Activated naive CD8-positive, alpha-beta T cell treated with anti-CD3 and anti-CD28 coated beads, Interleukin-2, amount 50 U/mL, for 24 hours (primary cell): ENCODE measurements at places on chromosomes 3 and 15.

GRCh38 chr3:21729331-21729730 is 21.7 kb downstream of the ZNF385D start:
- no peak for DNase-seq

DNA sequence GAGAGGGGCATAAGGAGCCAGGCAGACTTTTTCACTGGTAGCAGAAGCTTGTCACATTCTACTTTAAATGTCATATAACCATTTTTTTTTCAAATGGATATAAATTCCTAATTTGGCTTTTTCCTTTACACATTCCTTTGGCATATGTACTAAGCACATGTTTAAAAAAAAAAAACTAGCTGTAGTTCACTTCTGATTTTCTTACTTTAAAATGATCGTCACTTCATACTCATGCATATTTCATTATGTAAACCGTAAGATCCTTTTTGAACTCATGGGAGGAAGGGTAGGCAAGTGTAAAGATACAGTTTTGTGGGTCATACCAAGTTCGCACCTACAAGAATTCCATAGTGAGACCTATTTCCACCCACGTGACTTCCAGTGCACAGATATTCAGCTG is 45.1 kb upstream of the BFSP2 start:
- DNase-seq: no peak

DNA sequence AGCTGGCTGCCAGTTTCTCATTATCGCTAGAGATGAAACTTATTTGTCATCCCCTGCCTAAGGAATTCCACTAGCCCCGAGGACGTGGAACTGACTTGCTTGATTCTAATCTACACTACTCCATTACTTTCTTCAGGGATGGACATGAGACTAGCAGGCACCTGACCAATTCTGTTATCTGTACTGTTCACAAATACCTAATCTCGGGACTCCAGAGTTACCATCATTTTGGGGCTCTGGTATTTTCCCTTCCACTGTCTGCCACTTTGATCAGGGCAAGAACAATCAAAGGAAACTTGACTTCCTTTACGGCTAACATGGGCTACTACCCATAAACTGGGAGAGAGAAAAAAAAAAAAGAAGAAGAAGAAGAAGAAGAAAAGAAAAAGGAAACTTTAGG is 27.8 kb downstream of the BMF start:
- DNase-seq: no peak

DNA sequence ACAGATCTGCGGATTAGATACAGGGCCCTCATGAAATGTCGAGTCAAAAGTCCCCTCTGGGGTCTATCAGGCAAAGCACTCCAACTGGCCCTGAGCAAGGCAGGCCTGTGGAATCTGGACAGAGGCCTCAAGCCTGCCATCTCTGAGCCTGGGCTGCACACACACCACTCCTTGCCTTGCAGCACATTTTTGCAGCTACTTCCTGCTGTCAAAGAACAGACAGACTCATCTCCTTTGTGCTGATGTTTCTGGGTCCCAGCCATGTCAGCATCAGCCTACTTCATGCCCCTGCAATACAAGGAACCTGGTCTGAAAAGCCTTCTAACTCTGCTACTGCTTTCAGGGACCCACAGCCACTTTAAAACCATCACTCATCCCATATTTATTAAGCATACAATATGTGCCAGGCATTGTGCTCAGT is 60.6 kb upstream of the IL12A start:
- DNase-seq: no peak

- DNase-seq: no peak
Observed at GRCh38 chr3:128625409-128625945, 25.1 kb downstream of the RPN1 start.

DNA sequence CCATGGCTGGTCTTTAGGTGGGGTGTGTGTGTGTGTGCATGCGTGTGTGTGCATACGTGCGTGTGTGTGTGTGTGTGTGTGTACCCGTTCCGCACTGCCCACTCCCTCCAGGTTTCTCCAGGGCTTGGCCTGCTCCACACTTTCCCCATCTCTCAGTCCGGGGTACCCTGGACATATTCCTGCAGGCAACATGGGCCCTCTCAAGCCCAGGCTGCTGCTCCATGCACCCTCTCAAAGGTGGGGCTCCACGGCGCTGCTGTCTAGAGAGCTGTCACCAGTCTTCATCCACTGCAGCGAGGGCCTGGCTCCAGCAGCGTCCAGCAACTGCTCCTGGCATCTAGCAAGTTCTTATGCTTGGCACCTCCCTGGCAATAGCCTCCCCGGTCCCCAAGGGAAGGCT is 86.1 kb downstream of the ATP10A start:
- no peak for DNase-seq

GRCh38 chr15:69132977-69133861 is 27.2 kb upstream of the GLCE start:
- no peak for DNase-seq

- DNase-seq: no peak
Observed at GRCh38 chr15:61390138-61390537, 161.0 kb upstream of the RORA start.

DNA sequence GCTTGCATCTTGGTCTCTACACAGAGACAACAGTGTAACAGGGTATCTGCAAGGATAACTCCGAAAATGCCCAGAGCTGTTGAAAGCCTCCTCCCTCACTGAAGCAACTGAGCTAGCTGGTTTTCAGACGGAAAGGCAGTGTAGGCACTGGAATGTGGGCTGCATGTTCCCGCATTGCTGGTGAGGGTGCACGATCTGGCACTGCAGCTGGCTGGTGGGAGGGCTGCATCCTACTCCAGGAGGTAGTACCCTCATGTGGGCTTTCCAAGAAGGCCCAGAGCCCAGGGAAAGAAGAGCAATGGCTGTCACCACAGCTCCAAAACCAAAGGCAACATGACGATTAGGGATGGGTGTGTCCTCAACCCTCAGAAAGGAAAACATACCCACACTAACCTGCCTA is 28.7 kb upstream of the RPS17 start:
- DNase-seq: no peak

DNA sequence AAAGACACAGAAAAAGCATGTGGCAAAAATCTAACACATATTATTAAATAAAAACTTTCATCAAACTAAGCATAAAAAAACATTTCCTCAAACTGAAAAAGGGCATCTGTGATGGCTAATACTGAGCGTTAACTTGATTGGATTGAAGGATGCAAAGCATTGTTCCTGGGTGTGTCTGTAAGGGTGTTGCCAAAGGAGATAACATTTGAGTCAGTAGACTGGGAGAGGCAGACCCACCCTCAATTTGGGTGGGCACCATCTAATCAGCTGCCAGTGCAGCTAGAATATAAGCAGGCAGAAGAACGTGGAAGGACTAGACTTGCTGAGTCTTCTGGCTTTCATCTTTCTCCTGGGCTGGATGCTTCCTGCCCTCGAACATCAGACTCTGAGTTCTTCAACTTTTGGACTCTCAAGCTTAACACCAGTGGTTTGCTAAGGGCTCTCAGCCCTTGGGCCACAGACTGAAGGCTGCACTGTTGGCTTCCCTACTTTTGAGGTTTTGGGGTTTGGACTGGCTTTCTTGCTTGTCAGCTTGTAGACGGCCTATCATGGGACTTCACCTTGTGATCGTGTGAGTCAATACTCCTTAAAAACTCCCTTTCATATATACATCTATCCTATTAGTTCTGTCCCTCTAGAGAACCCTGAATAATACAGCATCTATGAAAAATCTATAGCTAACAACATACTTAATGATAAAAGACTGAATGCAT is 45.4 kb downstream of the DAZL start:
- DNase-seq: no peak

GRCh38 chr3:129777806-129778205 is 115.7 kb downstream of the TMCC1 start:
- DNase-seq: no peak

GRCh38 chr3:38968891-38969290 is 82.9 kb downstream of the SCN11A start:
- no peak for DNase-seq

- DNase-seq: no peak
Observed at GRCh38 chr3:31096661-31097395, 202.4 kb upstream of the GADL1 start.

DNA sequence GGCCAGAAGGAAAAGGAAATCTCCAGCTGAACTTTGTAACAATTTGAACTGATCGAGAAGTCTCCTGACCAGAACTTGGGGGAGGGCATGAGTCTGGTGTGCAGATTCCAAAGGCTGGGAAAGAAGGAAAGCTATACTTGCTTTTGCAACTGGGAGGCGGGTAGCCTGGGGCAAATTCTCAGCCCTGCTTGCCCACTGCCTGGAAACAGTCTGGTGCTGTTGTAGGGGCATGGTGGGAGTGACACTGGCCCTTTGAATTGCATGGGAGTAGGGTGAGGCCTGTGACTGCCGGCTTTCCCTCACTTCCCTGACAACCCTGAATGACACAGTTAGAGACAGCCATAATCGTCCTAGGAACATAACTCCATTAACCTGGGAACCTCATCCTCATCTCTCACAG is 114.0 kb upstream of the POU1F1 start:
- no peak for DNase-seq

GRCh38 chr15:39730552-39730951 is 52.1 kb downstream of the FSIP1 start:
- no peak for DNase-seq

DNA sequence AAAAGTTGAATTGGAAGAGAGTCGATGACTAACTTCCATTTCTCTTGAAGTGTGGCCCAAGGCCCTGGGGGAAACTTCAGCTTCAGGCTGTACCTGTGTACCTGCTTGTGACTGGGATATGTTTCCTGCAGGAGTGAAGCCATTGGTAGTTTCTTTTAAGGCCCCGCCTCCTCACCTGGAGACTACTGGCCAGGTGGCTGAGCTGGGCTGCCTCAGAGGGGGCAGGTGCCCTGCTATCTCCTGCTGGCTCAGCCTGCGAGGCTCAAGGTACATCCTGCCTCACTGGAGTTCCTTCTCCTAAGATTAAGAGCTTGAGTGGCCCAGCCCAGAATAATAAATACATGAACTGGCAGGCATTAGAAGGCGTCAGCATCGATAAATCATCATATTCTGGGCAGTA is 121.6 kb upstream of the ROPN1 start:
- no peak for DNase-seq

GRCh38 chr15:70974004-70974832 is 81.6 kb downstream of the LRRC49 start:
- no peak for DNase-seq

GRCh38 chr3:117920253-117920898 is 1114.3 kb downstream of the IGSF11 start:
- DNase-seq: no peak

DNA sequence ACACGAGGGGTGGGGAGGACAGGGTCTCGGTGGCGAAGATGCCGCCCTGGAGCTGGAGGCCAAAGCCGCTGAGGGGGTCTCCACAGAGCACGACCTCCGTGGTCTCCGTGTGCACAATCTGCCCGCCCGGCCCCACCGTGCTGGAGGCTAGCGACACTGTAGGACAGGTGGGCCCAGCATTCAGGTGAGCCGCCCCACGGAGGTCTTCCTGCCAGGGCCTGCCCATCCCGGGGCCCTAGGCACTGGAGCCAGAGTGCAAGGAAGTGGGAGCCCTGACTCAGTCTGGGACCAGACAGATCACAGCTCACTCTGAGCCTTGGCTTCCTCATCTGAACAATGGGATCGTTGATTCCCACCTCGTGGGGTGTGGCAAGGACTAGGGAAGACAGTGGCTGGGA is 25.8 kb downstream of the GRIP2 start:
- DNase-seq: no peak

GRCh38 chr3:107681396-107681795 is 158.6 kb downstream of the BBX start:
- no peak for DNase-seq

DNA sequence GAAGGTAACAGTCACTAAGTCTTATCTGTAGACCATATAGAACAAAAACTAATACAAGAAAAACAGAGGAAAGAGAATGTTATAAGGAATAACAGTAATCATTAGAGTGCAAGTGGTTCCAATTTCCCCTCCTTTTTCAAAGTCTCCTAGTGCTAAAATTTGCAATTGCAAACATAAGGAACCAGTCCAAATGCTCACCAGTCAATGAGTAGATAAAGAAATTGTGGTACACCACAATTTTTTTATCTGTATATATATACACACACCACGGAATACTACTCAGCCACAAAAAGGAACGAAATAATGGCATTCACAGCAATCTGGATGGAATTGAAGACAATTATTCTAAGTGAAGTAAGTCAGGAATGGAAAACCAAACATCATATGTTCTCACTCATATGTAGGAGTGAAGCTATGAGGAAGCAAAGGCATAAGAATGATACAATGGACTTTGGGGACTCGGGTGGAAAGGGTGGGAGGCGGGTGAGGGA is 38.9 kb upstream of the RSL24D1 start:
- DNase-seq: no peak

- DNase-seq: no peak
Observed at GRCh38 chr15:66907826-66908743, 157.3 kb upstream of the SMAD3 start.

DNA sequence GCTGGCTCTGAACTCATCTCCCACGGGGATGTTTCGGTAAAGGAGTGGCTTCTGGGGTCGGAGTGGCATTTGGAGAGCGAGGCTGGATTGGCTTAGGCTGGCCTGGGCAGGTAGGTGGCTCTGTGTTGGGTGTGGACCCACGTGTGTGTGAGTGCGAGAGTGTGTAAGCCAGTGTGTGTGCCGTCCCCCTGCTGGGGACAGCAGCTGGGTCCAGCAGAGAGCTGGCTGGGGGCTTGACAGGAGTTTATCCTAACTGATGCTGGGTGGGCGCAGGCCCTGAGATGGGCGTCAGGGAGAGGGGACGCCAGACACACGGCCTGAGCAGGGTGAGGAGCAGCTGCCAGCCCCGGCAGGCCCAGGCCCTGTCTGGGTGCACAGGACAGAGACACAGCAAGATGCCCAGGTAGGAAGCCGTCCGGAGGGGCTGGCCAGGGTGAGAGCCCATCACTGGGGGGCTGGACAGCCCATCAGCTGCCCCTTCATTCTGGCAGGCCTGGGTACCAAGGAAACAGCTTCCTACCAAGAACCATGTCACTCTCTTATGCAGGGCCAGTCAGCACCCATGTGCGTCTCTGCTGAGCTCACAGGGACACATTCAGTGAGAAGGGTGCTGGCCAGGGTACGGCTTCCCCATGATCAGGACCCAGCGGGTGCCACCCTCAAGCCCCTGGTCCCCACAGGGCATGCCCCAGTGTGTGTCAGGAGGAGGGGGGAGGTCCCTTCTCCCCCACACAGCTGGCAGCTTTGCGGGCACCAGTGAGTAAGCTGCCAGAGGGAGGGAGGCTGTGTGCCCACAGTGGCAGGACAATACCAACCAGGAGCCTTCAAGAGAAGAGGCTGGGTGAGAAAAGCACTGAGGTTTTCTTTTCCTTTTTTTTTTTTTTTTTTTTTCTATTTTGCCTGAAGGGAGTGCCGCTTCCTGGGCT is 1.1 kb downstream of the PAK6 start:
- DNase-seq: no peak
